ENCODE measurements at places on chromosomes 3 and 15. TPM values are rescaled to one million over a fixed set of nuclear protein-coding genes. Genes with fewer than 3 reads are reported as not detected.

TBC1D5 gene
- total RNA-seq, result 145 TPM

DUOXA2 gene
- total RNA-seq, result 0.42 TPM

EBLN2 gene
- 25.3 TPM for total RNA-seq

RSL24D1 gene
- 136 TPM for total RNA-seq

RGMA gene
- 3.4 TPM for total RNA-seq

RETNLB gene
- total RNA-seq, result not detected

IGSF10 gene
- 23.2 TPM for total RNA-seq

HGD gene
- not detected for total RNA-seq

UBAP1L gene
- 3.9 TPM for total RNA-seq

FOXL2 gene
- total RNA-seq, result not detected

UBE2E2 gene
- total RNA-seq, result 120 TPM

WDR93 gene
- total RNA-seq, result not detected

XIRP1 gene
- 1.1 TPM for total RNA-seq

TM6SF1 gene
- 5.7 TPM for total RNA-seq

GOLGA6D gene
- not detected for total RNA-seq

OXTR gene
- total RNA-seq, result 1.6 TPM

CPNE4 gene
- 0.21 TPM for total RNA-seq

ADGRG7 gene
- 0.11 TPM for total RNA-seq

PP2D1 gene
- total RNA-seq, result not detected

TBC1D21 gene
- total RNA-seq, result not detected

SLC28A1 gene
- total RNA-seq, result 0.11 TPM

LRRC31 gene
- not detected for total RNA-seq

GOLGA6L1 gene
- total RNA-seq, result not detected

CRYBG3 gene
- total RNA-seq, result 67.5 TPM

ST8SIA2 gene
- total RNA-seq, result 2.2 TPM

DPPA2 gene
- total RNA-seq, result not detected

DCBLD2 gene
- total RNA-seq, result 79.6 TPM

GOLGA6A gene
- total RNA-seq, result not detected

SAMMSON gene
- total RNA-seq, result 0.21 TPM

IL17RC gene
- total RNA-seq, result 24.7 TPM

GRAMD1C gene
- total RNA-seq, result 14.3 TPM

PLSCR2 gene
- total RNA-seq, result 0.85 TPM

PRRT3 gene
- total RNA-seq, result 0.95 TPM

HCLS1 gene
- 11.6 TPM for total RNA-seq

CHRNA3 gene
- total RNA-seq, result 4.7 TPM

SERINC4 gene
- total RNA-seq, result not detected

Data from urinary bladder (tissue), 4 donors.